ENCODE measurements at places on chromosomes 12 and 14.

DNA sequence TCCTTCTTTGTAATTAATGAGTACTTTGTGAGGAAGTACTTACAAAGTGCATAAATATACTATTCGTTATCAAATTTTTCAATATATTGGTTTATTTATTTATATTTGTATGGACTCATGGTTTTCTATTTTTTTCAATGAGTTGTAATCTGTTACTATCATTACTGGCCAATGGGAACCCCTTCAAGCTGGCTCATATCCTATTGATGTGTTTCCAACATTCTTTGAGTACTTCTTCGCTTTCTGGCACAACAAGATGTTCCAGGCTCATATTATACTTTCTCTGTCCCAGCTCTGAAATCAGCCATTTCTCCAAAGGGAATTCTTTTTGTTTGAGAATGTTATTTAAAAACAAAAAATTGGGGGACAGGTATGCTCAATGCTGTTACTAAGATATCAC is 17.5 kb downstream of the YBX3 start:
- DNase-seq = no peak

DNA sequence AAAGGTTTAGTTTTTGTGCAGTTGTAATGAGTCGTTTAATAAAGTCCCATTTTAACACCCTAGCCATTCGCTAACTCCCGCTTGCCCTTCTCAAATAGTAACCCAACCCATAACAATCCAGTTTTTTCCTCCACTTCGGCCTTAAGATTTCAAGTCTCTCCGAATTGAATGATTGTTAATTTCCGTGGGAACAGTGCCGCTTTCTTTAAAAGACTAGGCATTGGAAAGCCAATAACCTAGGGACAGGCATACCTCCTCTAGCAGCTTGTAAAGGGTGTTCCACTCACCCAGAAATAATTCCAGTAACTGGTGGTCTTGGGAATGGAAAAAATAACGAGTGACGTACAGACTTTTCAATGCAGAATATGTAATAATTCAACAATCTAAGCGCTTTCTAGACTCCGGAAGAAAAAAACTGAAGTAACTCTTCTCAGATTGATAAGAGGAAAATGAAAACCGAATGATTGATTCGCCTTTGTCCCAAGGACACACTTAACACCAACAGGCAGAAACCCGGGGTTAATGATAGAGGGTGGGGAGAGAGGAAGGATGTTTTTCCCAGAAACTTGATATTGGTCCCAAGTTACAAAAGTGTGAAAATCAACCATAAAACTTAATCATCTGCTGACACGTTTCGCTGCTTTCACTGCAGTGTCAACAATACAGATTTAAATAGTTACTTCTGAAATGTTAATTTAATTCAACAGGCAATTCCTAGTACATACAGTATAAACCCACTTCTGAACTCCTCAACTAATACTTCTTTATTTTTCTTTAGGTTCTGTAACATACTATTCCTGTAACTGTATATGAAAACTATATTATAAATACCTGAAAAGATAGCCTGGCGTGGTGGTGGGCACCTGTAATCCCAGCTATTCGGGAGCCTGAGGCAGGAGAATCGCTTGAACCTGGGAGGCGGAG is 1.0 kb upstream of the SINHCAF start:
- no peak for DNase-seq

DNA sequence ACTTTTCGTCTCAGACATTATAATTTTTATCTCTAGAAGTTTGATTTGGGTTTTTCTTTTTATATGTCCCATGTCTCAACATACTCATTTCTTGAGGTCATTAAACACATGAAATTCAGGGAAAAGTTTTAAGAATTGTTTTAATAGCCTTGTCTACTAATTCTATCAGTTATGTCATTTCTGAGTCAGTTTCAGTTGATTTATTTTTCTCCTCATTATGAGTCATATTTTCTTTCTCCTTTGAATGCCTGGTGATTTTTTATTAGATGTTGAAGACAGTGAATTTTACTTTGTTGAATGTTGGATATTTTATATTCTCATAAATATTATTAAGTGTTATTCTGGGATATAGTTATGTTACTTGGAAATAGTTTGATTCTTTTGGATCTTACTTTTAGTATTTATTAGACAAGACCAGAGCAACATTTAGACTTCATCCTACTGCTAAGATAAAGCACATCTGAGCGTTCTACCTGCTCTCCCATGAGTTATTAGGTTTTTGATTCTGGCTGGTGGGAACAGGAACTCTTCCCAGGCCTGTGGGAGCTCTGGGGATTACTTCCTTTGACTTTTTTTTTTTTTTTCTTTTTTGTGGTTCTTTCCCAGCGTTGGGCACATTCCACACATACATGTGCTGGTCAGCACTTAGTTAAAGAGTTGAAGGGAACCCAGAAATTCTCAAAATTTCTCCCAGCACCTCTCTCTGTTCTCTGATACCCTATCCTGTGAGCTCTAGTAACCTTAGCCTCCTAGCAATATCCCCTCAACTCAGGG is 1157.7 kb downstream of the BCL11B start:
- peak; percentile 62 for DNase-seq

- DNase-seq = peak; percentile 44
Measured at GRCh38 chr12:60106214-60106613, 510.4 kb downstream of the SLC16A7 start.

- DNase-seq = no peak
Measured at GRCh38 chr12:70721656-70722357, 84.6 kb upstream of the PTPRB start.

GRCh38 chr14:55773984-55774545 is 194.1 kb downstream of the KTN1 start:
- DNase-seq = no peak

GRCh38 chr12:132841151-132841550 is 12.5 kb upstream of the GOLGA3 start:
- DNase-seq = no peak

DNA sequence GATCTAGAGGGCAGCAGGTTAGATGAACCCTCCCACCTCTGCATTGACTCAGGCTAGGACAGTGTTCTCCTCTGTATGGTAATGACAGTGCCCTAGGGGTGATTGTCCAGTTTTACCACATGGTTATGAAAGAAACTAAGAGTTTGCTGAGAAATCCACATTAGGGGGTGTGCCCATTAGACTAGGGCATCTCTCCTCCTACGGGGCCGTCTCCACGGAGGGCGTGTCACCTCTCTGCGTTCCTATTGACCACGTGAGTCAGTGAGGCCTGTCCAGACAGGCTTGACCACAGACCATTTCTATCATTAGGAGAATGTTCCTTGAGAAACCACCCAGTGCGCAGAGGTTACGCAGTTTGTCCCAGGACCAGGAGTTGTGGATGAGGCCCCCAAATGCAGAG is 8.3 kb downstream of the MVK start:
- peak; percentile 94 for DNase-seq

- DNase-seq = no peak
Measured at GRCh38 chr12:64911081-64911480, 86.6 kb downstream of the TBC1D30 start.

GRCh38 chr12:1594006-1594260 is 448 bp downstream of the FBXL14 start:
- DNase-seq = no peak

GRCh38 chr14:81710232-81710845 is 176.7 kb upstream of the SEL1L start:
- DNase-seq = peak; percentile 55

- no peak for DNase-seq
Measured at GRCh38 chr14:22008766-22009165, 335.1 kb upstream of the OR4E1 start.

DNA sequence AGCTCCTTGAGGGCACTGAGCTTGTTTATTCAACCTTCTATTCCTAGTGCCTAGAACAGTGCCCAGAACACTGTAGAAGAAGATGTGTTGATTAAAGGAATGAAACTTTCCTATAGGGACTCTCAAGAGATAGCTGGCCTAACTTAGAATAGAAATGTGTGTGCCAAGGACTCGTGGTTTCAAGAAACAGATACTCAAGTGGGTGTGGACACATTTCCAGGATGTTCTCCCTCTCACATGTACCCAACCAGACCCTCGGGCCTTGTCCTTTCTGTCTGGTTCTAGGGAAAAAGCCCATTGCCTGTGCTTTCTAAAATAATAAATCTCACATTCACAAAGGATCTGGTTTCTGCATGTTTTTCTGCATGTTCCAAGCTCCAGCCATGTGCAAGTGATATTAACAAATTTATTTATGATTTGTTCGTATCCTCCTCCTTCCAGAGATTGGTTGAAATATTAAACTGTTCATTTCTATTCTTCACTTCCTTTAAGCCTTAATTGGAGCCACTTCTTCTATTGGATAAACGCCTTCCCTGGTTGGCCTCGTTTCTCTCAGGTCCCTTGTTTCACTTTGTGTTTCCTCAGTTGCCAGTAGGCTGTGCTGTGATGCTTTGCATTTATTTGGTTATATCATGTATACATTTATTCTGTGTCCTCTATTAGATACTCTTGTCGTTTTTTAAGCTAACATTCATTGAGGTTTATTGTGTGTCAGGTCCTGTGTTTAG is 89.8 kb downstream of the CRADD start:
- peak; percentile 58 for DNase-seq

GRCh38 chr14:98176892-98177291 is 1095.1 kb downstream of the BCL11B start:
- no peak for DNase-seq

DNA sequence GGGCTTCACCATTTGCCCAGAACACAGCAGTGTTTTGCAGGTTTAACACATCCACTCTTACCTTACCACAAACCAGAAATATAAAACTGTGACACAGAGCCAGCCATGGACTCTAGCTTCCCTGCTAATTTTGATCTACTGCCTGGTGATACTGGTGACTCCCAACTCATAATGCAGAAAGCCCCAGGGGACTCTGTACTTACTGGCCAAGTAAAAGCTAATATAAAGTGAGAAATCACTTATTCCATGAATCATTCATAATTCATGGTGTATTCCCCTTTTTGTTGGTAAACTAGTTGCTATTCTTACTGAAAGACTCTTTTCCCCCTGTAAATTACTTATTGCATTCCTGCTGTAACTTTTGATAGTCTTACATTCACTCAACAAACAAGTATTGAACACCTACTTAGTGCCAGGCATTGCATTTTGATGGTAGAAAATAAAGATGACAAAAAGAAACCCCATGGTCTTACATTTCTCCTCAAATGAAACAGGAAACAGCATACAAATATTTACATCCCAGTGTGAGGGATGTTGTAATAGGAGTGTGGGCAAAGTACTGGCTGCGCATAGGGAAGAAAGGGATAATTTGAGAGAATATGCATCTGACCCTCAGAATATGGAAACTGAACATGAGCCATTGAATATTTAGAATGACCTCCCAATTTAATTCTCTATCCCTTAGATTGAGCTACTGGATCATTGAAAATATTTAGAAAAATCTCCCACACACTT is 279.6 kb downstream of the PDZRN4 start:
- DNase-seq = no peak

DNA sequence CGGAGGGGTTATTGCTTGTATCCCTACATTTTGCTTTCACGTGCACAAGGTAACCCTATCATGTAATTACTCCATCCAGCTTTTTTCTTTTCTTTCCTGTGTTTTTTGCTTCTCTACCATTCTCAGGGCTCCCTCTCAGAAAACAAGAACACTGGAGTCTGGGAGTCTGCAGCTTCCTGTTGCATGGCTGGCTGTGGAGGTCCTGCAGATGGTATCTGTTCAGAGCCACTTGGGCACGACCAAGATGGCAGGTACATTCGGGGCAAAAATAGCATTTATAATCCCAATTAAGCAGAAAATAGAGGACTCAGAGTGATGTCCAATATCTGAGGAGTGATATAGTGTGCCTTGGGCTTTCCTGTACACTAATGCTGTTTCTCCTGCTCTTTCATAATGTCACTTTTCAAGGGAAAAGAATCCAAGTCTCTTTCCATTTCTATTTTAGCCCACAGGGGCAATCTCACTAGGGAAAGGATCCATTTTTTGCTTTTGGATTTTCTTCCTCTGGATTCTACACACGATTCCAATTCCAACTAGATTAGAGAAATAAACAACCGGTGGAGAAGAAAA is 3.2 kb upstream of the NUMB start:
- no peak for DNase-seq

- DNase-seq = no peak
Measured at GRCh38 chr14:72546344-72547016, 347.4 kb downstream of the DPF3 start.

GRCh38 chr12:97940105-97940504 is 477.5 kb downstream of the RMST start:
- no peak for DNase-seq
